ENCODE measurements at places on chromosomes 1 and 21.

GRCh38 chr1:209710093-209710492 is 5.4 kb downstream of the HSD11B1 start:
- no peak for DNase-seq

- no peak for DNase-seq
Observed at GRCh38 chr1:224380003-224380402, 23.3 kb downstream of the CNIH4 start.

DNA sequence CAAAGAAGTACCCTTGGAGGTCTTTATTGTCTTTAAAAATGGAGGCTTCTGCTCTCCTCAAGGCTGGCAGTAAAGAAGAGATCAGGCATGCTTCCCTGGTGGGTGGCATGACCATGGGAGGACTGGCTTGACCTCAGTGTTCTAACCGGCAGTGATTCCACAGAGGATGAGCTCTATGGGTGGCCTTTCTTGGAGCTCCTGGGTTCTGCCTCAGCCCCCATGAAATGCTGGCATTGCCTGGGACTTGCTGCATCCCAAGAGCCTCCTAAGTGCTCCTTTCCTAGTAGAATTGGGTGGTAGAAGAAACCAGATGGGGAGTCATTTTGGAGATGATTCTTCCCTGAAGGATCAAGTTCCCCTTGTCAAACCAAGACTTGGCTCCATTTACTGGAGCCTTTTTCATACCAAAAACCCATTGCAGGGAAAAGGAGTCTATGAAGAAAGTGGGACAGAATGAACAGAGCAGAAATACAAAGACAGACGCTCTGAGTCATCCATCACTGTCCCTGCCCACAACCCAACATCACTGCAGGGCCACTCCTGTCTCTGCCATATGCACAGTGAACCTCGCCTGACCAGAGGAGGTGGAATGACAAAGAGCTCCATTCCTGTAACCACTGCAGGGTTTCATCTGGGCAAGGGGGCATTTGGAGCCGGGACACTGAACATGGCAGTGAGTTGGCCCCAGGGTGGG is 42.4 kb downstream of the RIMS3 start:
- no peak for DNase-seq

GRCh38 chr1:42852608-42852980 is 6.2 kb downstream of the ZNF691 start:
- no peak for DNase-seq

DNA sequence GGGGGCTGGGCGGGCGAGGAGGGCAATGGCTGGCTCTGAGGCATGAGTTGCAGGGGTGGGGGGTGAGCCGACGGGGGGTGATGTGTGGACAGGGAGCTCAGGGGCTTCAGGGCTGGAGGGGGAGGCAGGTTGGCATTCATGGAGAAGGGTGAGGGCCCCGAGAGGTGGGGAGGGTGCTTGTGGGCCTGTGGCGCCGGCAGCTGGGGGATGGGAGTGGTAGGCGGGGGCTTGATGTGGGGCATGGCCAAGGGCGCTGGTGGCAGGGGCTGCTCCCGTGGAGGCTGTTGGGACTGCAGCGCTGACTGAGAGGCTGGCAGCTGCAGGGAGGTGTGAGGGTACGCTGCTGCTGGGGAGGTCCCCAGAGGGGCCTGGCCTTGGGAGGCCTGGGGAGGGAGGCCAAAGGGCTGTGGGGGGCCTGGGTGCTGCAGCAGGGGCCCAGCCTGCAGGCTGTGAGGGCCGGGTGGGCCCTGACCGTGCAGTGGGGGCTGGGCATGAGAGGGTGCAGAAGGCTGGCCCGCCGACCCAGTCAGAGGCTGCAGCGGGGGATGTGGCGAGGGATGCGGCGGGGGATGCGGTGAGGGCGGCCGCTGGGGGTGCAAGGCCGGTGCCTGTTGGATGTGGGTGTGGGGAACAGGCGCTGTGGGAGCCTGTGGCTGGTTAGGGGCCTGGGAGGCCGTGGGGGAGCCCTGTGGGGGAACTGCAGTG is 42.7 kb downstream of the SLC45A1 start:
- no peak for DNase-seq

DNA sequence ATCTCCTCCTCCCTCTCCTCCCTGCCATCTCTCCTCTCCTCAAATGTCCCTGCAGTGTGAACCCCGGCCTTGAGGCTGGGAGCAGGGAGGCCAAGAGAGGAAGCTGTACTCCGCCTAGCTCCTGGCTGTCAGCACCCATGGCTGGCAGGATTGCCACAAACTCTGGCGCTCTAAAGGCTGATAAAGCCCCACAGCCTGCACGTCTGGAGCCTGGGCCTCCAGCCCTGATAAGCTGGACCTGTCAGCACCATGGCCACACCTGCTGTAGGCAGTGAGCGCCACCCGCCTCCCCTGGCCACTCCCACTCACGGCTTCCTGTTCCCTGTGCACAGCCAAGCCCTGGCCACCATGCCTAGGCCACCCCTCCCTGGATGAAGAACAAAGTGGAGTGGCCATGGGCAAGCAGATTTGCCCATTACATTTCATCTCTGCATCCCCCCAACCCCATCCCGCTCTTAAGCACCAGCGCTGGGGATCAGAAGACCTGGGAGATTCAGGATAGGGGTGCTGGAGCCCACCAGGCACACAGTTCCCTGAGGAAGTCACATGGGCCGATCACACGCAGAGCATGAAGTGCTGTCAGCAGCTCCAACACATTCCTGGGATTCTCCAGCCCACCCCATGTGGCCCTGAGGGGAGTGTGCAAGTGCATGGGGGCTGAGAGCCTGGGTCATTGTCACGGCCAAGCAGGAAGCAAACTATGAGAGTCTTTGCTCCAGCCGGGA is 24.2 kb upstream of the NPPB start:
- DNase-seq, result no peak

DNA sequence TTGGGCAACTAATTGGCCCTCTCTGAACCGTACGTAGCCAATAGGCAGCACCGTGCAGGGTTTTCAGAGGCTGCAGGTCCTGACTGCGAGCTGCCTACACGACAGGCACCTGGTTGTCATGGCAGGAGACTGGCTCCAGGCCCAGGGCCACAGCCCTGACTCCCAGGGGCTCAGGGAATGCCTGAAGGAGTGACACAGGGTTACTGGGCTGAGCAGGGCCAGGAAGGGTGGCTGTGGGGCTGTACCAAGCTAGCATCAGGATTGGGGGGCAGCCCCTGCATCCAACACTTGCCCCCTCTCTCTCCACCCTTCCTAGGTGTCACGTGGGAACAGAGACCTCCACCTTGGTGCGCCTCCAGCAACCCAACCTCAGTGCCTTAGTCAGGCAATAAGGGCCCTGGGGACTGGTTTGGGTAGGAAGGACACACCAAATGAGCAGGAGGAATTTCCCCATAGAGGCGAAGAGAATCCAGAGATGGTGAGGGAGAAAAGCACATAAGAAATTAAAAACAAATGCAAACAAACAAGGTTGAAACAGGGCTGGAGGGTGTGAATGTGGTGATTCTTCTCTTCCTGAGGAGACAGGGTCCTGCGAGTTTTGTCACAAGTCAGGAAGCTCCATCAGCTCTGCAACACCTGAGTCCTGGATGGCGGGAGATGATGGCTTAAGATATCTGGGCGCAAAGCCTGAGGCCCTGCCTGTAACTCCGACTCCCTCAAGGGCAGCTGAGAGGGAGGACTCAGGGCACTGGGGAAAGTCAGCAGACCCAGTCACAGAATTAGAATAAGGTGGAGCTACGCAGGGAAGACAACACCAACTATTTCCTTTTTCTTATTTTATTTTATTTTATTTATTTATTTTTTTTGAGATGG is 19.7 kb upstream of the RNU1-4 start:
- DNase-seq, result no peak

GRCh38 chr1:99600782-99601181 is 45.1 kb upstream of the PALMD start:
- DNase-seq, result no peak

DNA sequence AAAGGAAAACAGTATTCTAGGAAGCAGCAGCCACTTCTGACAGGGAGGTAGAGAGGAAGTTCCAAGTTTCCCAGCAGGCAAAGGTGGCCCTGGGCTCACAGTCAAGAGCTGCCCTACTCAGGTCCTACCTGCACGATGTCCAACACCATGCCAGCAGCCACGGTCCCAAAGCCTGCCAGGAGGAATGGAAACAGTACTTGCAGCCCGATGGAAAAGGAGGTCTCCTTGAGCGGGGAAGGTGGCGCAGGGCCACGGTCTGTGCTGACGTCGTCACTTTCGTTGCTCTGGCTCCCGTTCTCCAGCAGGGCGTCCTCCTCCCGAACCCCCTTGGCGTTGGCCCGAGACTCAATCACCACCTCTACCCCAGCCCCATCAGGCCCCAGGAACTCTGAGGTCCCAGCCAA is 3.1 kb downstream of the SLC41A1 start:
- no peak for DNase-seq

DNA sequence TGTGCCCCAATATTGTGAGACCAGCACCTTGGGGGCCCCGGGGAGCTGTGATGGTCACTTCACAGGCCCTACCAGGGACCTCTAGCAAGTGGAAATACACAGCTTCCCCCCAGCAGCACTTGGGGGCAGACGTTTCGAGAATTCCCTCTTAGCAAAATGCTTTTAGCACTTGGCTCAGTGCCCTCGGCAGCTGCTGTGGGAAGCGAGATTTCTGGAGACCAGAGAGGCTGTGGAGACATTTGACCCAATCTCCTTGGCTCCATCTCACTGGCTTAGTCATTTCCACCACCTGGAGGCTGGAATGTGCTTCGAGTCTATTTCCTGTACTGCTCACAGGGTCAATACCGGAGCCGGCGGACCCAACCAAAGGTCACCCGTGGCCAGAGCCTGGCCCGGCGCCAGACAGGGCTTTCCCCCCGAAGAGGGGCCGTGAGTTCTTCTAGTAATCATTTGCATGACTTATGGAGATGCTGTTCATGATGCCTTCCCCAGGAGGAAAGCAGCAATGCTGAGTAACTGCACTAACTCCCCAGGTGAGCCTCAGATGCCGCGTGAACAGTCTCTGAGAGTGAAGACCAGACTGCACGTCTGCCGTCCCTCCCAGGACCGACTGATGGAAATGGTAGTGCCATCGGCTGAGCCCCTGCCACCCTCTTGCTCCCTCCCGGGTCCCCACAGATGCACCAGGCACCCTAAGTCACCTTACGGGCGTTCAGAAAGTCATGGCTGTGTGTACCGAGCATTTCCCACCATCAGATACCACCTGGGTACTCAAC is 4.4 kb upstream of the C2CD2 start:
- DNase-seq, result no peak

- DNase-seq, result no peak
Observed at GRCh38 chr1:96715482-96715881, 6.1 kb upstream of the PTBP2 start.

GRCh38 chr1:66416295-66416694 is 117.7 kb upstream of the SGIP1 start:
- no peak for DNase-seq

- no peak for DNase-seq
Observed at GRCh38 chr1:226799634-226800281, 60.7 kb upstream of the ITPKB start.

DNA sequence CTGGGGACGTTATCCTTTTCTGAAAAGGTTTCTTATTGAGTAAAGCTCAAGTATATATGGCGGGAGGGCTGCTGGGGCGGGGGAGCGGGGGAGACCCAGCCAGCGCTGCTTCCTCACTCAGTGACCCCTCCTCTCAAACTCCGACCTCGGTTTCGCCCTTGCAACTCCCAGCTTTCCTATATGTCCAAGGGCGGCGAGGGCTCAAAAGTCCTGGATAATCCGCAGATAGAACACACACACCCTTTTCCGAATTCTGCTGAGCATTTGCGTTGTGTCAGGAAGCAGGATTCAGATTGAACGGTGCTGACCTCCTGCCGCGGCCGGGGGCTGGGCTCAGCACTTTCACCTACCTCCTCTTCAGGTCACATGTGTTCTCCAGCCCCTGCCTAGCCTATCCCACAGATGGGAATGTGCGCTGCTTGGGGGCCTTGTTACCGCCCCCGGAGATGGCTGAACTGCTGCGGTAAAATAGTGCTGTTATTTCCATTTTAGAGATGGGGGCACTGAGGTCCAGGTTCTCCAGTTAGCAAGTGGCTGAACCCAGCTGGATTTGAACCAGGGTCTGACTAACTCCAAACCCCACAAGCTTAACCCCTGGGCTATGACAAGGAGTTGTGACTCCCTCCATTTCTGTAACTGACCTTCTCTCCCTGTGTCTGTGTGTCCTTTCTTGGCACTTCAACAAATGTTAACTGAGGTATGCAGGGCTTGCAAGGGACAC is 795 bp upstream of the AHDC1 start:
- no peak for DNase-seq

GRCh38 chr1:244651956-244652622 is 837 bp upstream of the DESI2 start:
- DNase-seq, result no peak

GRCh38 chr1:44281962-44282703 is 68.9 kb downstream of the DMAP1 start:
- DNase-seq, result no peak

GRCh38 chr1:156858555-156858956 is 361 bp downstream of the INSRR start:
- no peak for DNase-seq
